ENCODE measurements at places on chromosomes 7 and 10.

DNA sequence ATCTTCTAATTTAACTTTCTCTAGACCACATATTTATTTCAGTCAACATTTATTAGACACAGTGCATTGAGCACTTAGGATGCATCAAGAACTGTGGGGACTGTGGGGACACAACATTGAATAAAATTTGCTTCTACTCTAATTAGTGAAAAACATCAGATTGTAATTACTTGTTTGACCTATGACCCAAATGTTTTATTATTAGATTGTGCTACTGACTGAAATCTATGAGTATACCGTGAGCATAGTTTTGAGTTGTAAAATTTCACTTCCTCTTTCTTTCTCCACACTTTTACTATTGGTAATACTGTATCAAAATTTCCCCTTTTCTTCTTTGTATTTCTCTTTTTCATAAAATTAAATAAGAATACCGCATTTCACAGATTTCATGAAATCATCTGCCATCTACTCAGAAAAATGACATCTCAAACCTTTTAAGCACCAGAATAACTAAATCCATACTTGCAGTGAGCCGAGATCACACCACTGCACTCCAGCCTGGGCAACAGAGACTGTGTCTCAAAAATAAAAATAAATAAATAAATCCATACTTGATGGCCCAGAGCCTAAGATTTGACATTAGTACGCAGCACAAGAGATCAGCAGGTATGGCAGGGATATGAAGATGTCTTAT lies 25.4 kb upstream of the INPP5F start:
- no peak for DNase-seq

DNA sequence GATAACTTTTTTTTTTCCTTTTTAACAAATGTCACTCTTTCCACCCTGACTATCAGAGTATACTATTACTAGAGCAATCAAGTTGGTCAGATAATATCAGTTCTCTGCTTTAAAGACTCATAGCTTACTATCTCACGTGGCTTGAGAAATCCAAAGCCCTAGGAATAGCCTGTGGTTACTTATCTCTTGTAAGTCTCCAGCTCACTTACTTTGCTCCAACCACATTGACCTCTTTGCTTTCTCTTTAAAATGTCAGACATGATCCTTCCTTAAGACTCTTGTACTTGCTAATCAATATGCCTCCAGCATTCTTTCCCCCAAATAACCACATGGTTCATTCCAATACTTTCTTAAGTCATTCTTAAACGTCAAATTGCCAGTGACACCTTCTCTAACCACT lies 1292.2 kb downstream of the REEP3 start:
- no peak for DNase-seq

GRCh38 chr7:2726316-2727018 lies 38.5 kb downstream of the AMZ1 start:
- no peak for DNase-seq

DNA sequence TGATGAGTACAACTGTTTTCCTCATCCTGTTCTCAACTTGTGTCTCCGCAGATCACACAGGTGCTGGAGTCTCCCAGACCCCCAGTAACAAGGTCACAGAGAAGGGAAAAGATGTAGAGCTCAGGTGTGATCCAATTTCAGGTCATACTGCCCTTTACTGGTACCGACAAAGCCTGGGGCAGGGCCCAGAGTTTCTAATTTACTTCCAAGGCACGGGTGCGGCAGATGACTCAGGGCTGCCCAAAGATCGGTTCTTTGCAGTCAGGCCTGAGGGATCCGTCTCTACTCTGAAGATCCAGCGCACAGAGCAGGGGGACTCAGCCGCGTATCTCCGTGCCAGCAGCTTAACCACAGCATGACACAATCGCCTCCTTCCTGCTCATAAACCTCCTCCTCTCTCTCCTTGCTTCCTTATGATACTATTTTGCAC lies 126.7 kb upstream of the PRSS58 start:
- DNase-seq, result peak; percentile 85

GRCh38 chr7:79734181-79734580 lies 280.7 kb upstream of the MAGI2 start:
- no peak for DNase-seq

- peak; percentile 72 for DNase-seq
Measured at GRCh38 chr10:24205821-24206220, 3.1 kb upstream of the KIAA1217 start.

GRCh38 chr7:158955146-158955870 lies 99.0 kb downstream of the DYNC2I1 start:
- DNase-seq, result no peak

DNA sequence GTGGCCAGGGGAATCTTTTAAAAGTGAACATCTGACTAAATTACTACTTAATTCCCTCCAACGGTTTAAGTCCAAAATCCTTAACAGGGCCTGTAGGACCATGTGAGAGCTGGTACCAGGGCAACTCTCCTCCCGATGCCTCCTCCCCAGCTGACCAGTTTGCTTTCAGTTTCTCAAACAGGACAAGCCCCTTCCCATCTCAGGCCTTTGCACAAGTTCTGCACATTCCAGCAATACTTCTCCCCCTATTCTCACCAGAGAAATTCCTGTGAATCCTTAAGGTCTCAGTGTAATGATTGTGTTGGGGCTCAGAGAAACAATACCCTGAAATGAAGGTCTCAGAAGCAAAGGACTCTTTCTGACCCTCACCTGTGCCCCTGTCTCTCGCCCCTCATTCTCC lies 8.0 kb upstream of the CALHM1 start:
- peak; percentile 42 for DNase-seq

DNA sequence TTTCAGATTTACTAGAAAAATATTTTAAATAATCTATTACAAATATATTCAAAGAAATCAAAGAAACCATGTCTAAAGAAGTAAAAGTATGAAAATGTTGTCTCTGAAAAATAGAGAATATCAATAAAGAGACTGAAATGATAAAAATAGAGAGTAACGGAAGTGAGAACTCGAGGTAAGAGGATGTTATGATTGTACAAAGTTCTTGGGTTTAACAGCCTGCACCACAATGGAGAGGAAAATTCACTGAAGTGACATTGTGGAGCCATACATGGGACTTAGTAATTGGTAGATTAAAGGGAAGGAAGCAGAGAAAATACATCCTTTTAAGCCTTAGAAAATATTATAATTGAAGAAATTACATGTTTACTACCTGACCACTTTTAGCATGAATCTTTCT lies 77.9 kb downstream of the THSD7A start:
- DNase-seq, result no peak

- DNase-seq, result peak; percentile 87
Measured at GRCh38 chr10:116849248-116850057, at the start of gene ENO4. Gene ENO4 (plus strand): TSS chr10:116849499. CDS start chr10:116849567, 68 bp downstream.

DNA sequence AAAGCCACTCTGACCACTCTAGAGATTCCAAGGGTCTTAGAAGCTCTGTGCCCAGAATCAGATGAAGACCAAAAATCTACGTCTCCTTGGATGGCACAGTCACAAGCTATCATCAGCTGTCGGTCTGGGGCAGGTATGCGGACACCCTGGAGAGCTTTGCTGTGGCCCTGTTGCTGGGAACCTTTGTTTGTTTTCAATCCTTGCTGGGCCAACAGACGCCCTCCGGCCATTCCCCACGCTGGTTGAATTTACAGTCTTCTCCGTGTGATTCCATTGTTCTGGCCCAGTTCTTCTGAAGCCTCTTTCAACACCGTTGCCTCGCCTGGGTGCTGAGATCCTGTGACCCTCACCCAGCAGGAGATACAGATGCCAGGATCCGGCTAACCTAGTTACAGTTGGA lies 149.4 kb upstream of the PFKP start:
- no peak for DNase-seq

GRCh38 chr10:87054373-87055295 lies 34.5 kb downstream of the FAM25A start:
- peak; percentile 64 for DNase-seq

DNA sequence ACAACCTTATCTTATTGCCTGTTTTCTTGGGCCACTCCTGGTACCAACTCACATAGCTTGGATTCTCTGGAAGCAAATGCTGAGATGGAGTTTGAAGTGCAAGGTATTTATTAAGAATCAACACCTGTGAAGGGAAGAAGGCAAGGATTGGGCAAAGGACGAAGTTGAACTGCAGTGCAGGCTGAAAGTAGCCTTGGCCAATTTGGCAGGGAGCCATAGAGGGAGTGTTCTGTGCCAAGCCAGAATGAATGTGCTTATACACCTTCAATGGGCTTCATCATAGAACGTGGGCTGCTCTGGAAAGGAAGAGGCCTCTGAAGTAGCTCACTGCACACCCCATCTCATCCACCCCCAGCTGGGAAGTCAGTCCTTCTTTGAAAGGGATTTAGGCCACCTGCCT lies 79.8 kb upstream of the IFRD1 start:
- no peak for DNase-seq

DNA sequence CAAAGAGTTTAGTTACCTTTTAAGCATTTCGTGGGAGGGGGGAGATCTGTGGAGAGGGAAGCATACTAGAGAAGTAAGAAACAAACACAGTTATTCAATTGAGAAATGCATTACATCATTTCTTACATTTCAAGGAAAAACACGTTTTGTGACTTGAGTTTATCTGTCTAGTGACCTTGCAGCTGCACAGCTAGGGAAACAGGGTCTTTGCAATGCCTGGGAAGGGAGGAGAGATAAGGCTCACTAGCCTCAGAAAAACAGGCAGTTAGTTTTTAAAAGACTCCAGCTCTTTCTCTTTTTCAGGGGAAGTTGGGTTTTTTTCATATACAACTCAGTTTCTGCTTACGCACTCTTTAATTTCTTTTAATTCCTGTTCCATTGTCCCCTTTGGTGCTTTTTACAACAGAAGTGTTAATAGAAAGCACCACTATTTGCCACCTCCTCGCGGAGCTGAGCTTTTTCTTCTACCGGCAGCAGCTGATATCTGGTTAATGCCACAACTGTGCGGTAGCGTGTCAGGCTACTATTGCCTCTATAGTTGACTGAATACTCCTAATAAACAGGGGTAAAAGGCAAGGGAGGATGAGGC lies 5.6 kb downstream of the CYP3A43 start:
- no peak for DNase-seq

GRCh38 chr10:117284716-117285494 lies 44.0 kb downstream of the SLC18A2 start:
- DNase-seq, result no peak

- DNase-seq, result no peak
Measured at GRCh38 chr7:28002638-28003037, 178.0 kb downstream of the JAZF1 start.

DNA sequence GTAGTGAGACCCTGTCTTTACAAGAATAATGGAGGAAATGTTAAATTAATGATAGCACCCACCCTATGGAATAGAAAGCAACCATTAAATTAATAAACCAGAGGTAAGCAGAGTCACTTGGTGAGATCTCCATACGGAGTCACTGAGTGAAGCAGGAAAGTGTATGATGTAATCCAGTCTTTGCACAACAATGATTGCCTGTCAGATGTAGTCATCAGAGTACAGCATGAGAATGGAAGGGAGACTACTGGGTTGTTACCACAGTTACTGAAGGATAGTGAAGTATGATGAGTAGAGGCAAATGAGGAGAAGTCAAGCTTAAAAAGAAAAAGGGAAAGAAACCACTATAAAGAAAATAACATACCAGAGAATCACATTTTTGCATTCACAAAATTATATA lies 371.9 kb upstream of the SHH start:
- DNase-seq, result no peak

DNA sequence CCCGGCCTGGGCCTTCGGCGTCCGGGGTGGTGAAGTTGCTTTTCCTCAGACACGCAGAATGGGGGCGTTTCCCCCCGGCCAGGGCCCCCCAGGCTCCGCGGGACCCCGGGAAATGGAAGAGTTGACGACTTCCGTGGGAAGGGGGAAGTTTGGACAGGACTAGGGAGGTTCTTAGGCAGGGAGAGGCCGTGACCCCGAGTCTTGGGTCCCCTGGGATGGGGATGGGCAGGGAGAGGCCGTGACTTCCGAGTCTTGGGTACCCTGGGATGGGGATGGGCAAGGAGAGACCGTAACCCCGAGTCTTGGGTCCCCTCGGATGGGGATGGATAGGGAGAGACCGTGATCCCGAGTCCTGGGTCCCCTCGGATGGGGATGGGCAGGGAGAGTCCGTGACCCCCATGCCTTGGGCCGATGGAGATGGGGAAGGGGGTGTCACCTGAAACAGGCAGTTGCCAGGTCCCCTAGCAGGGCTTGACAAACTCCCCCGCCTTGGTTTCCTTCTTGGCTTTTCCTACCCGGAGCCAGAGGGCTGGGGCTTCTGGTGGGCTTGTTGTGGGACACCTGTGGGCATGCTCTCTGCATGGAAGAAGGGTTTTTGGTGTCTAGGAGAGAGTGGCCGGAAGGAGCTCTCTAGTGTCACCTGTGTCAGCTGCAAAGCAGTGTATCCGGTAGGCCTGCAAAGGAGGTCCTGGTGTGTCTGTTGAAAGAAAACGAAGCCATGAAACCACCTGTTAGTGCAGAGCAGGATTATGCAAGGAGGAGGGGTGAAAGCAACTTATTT lies 1.1 kb downstream of the TRRAP start:
- DNase-seq, result no peak

DNA sequence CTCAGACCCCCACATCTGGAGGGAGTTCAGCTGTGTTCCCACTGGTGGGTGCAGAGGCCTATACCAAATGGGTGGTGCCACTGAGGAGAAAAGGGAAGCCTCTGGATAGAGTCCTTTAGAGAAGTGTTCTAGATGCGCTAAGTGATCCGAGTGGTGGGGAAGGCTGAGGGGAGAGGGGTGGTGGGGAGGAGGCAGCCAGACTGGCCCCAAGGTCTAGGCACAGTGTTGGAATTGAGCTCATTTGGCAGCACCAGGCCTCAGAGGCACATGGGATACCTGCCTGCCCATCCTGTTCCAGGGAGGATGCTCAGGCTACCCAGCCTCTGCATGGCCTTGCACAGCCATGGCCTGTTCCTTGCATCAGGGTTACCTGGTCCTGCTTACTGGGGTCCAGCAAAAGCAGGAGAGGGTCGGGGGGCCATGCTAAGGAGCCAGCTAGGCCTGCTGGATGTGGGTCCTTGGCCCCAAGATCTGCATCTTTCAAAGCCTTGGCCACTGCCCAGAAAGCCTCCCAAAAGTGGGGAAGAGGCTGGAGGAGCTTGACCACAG lies 99.6 kb downstream of the NEURL1 start:
- no peak for DNase-seq

- DNase-seq, result peak; percentile 2
Measured at GRCh38 chr10:130300608-130301020, 164.4 kb downstream of the GLRX3 start.

DNA sequence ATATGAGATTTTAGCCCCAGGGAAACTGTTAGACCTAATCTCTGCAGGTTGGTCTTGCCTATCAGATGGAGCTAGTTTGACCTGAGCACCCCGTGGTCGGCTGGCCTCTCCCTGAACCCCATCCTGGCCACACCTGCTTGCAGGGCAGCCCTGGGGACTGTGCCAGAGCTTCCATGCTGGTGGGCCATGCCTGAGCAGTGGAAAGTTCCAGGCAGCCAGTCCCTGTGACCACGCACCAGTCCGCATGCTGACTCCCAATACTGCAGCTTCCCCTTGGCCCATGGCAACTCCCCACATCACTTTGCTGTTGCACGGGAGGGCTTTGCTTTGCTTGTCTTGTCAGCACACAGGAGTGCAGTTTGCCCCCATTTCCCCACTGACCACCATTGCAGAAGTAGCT lies 427.8 kb upstream of the SEMA3D start:
- no peak for DNase-seq

Measured in fibroblast of skin of abdomen (primary cell).